ENCODE measurements at places on chromosomes 11 and 22.

GRCh38 chr22:31155422-31155821 lies 4.6 kb upstream of the RNF185 start:
- DNase-seq, result no peak

DNA sequence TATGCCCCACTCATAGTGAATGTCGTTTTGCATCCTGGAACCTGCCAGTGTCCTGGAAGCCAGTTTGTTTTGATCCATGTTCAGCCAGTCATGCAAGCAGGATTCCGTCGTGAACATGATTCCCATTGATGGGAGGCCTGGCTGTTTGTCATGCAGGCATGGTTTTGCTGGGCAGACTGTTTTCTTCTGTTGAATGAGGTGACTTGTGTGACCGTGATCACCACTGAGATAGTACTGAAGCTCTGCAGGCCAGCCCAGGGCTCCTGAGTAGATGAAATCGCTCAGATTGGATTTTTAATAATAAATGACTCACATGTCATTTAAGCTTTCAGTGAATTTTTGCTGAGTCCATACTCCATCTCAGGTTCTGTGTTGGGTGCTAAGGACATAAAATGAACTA lies 117.8 kb downstream of the PDE2A start:
- no peak for DNase-seq

GRCh38 chr11:120722524-120722923 lies 211.0 kb downstream of the GRIK4 start:
- DNase-seq, result no peak

GRCh38 chr11:8593935-8594909 lies at the start of gene STK33:
STK33 (minus strand) TSS chr11:8594228; CDS start chr11:8474905, 119,323 bp downstream.
- DNase-seq, result no peak

DNA sequence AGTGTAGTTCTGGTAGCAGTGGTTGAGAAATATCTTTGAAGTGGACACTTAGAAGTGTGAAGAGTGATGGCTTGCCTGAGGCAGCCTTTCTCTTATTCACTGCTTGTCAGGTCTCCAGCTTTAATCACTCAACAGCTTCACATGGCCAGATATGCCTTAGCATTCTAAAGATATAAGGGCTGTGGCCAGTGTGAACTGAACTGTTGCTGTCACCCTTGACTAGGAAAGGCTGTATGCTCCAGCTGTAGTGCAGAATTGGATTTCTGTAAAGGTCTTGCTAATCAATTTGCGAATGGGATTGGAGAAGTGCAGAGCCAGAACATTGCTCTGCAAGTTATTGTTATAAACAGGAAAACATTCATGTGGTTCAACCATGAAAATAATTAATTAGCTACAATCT lies 266.7 kb downstream of the TMEM135 start:
- no peak for DNase-seq

GRCh38 chr11:101082813-101083212 lies 46.8 kb downstream of the PGR start:
- DNase-seq, result no peak

GRCh38 chr11:120778685-120779490 lies 245.0 kb upstream of the TBCEL start:
- no peak for DNase-seq

- no peak for DNase-seq
Measured at GRCh38 chr11:34235591-34236071, 122.2 kb downstream of the ABTB2 start.

DNA sequence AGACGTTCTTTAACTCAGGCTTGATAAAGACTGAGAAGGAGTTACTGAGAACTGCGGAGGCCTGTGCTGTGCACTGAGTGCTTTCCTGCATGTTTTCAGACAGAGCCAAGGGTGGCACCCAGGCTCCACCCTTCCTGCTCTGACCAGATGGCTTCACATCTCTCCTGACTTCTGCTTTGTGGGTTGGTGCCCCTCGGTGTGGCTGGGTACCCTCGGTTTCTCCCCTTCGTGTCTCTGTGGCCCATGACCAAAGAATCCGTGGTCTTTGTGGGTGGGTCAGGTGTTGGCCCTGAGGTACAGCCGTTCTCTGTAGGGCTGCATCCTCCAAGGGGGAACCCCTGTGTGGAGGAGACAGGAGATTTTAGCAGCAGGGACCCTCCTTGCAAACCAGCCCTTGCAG lies 34.3 kb downstream of the GRIK4 start:
- DNase-seq, result no peak

GRCh38 chr11:69297787-69298266 lies 3.9 kb downstream of the MYEOV start:
- DNase-seq, result no peak

DNA sequence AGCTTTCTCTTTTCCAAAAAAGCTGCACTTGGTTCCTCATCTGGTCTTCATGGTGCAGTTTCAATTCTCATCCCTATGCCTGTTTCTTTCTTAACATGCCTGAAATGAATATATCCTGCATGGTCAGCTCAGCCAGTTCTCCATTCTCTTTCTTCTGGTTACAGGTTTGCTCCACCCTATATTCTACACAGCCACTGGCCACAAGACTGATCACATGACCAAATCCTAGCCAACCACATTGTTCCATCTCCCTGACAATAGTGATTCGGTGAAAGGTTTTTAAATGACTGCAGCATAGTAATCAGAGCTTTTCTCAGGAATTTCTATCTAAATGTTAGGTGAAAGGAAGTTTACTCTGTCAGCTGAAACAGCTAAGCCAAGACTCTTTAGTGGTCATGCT lies 891.4 kb downstream of the METTL15 start:
- no peak for DNase-seq

- peak; percentile 85 for DNase-seq
Measured at GRCh38 chr11:12888525-12889158, 120.5 kb upstream of the RASSF10 start.

DNA sequence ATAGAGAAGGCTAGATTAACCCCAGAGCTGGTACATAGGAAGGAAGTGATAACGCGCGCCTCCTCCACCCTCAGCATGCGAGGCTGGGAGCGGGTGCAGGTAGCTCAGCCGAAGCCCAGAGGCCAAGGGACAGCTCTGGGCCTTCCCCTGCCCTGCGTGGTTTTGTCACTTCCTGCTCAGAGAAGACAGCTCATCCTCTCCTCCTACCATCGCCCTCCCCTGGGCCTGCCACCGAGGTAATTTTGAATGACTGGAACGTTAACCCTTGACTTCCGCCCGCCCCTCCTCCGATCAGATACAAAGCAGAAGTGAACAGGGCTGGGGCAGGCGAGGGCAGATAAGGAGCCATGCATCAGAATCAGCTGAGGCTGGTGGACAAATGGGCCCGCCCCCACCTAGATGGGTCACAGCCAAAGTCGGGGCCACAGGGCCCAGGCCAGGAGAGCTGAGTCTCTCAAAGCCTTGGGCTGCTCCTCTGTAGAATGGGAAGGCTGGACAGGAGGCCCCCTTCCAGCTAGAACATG lies 1.6 kb downstream of the RAC2 start:
- DNase-seq, result peak; percentile 41

- DNase-seq, result no peak
Measured at GRCh38 chr11:46293641-46294103, 16.2 kb downstream of the CREB3L1 start.

GRCh38 chr22:27987557-27987956 lies 68.5 kb upstream of the PITPNB start:
- no peak for DNase-seq

DNA sequence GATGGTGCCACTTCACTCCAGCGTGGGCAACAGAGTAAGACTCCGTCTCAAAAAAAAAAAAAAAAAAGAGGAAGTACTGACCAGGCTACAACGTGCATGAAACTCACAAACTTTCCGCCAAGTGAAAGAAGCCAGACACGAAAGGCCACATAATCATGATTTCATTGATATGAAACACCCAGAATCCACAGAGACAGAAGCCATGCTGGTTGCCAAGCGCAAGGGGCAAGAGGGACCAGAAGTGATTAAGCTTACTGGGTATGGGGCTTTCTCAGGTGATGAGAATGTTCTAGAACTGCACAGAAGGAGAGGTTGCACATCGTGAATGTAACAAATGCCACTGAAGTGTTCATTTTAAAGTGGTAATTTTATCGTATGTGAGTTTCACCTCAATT lies 60.9 kb downstream of the CELSR1 start:
- DNase-seq, result no peak

GRCh38 chr11:38788561-38788960 lies 2190.5 kb upstream of the RAG2 start:
- DNase-seq, result no peak

DNA sequence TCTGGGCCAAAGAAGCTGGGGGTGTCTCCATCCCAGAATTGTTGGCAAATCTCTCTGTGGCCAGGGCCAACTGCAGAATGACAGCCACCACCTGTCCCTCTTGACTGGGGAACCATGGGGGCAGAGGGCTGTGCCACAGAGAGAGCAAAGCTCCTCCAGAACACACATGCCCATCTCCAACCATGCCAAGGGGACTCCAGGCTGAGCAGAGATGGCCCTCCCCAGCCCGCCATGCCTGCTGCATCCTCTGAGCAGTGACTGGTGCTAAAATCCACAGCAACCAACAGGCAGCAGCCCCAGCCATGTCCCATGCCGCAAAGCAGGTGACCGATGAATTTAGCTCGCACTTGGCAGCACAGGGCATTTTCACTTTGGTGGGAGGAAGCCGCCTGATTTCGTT lies 45.0 kb downstream of the LARGE1 start:
- DNase-seq, result no peak

DNA sequence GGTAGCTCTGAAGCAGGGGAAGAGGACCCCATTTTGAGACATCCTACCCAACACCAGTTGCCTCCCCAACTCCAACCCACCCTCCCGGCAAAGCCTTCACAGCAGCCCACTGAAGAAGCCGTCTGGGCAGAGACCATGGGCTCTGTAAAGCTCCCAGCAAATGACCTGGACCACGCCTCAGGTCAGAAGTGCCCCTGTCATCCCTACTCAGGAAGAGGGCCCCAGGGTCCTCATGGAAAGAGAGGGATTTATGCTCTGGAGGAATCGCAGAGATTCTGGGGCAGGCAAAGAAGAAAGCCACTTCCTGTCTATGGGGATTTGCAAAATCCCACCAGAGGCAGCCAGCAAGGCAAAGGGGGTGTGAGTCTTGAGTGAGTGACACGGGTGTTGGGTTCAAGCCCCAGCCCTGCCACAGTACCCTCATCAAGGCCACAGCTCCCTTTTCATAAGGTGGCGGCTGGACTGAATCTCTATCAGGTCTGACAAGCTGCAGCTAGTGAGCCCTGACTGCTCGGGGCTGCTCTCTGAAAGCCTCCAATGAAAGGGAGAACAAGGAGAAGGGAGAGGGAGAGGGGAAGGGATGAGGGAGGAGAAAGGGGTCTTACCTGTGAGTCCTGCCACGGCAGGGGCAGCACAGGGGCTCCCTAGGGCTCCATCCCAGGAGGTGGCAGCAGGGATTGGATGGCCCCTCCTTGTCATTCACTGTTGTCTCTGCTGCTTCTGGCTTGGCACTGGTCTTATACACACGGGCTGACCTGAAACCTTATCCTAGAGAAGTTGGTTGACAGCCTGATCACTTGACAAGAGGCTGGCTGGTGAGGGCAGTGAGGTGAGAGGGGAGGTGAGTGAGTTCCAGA lies at the start of gene UCP3:
UCP3 (minus strand) TSS at position 713 of the 857 bp plus-strand sequence. CDS start 2,043 bp downstream, outside the sequence.
- no peak for DNase-seq

DNA sequence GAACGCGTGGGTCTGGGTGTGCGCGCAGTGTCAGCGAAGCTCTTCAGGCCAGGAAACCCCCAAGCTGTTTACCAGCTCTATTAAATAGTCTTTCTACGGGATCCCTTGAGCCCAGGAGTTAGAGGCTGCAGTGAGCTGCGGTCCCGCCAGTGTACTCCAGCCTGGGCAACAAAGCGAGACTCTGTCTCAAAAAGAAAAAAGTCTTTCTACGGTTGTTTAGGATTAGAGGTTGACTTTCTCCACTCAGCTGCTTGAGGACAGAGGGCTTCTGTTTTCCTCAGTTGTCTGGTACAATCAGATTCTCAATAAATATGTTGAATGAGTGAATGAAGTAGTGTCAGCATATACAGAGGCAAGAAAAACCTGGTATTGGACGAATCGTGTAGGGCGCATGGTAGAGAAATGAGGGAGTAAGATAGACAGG lies 619 bp downstream of the SART1 start:
- DNase-seq, result no peak

DNA sequence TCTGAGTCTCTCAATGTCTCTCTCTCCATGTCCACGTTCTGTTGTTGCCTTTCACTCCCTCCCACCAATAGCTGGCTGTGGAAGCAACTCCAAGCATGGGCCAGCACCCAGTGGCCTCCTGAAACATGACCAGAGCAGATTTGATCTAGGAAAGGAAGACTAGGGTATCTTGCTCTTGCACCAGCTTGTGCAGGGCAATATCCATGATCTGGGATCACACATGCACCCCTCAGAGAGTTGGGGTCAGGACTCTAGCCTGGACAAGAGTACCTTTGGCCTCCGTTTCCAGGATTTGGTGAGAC lies 34.5 kb upstream of the RIC3 start:
- no peak for DNase-seq

DNA sequence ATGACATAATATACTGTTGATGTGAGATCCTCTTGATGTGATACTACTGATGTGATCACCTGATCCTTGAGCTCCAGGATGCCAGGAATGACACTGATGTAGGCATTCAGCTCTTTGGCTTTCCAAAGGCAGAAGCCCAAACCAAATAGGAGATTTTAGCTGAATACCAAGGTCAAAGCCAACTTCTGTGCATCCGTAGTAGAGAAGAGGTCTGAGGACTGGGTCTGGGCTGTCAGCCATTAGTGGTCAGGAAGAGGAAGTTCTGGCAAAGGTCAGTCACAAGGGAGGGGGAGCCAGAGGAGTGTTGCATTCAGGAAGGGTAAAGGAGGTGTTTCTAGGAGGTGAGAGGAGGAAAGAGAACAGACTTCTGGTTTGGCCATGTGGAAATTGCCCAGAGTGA lies 53.4 kb upstream of the PARVG start:
- DNase-seq, result no peak

DNA sequence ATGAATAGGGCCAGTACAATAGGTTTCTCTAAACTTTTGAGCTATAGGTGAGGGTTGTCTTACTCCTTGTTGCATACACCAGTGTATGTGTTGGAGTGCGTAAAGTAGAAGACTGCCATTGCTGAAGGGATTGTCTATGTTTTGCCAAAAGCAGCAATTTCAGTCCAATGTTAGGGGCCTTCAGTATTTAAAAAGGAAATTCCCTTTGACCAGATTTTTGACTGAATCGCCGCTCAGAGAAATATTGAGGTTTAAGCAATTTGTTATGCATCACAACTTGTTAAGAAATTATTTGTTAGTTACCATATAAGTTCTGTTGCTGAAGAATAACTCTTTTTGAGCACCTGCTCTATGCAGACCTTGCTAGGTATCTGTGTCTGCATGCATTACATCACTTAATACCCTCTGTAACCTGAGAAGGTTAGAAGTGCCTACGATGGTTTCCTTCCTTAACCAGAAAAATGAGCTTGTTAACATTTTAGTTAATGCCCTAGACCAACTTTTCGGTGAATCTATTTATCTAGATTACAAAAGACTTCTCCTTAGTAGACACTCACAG lies 33.9 kb downstream of the MMP20 start:
- no peak for DNase-seq
